Type B pancreatic cell (in vitro differentiated cells): ENCODE measurements at places on chromosomes 13 and 19.

DNA sequence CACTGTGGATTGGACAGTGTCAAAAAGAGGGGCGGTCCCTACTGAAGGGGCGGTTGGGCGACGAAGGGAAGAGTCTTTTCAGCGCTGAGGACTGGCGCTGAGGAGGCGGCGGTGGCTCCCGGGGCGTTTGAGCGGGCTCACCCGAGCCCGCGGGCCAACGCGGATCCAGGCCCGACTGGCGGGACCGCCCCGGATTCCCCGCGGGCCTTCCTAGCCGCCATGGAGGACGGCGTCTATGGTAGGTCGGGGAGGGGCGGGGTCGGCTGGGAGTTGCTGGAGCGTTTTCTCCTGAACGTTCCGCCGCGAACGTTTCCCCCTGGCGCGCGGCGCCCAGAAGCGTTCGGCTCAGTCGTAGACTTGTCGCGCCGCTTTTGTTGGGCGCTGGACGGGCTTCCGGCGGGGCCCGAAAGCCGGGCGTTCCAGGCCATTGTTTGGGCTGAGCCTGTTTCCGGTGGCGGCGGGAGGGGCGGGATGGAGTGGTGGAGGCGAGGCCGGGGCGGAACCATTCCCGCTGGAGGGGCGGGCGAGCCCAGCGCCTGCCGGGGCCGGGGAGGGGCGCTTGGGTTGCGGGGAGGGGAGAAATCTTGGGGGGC is at the start of gene CYTH2:
TSS of gene CYTH2 (plus strand) at position 81 of the 593 bp plus-strand sequence. CDS start at position 220, 139 bp downstream.
- DNase-seq, result peak; percentile 86

GRCh38 chr13:103276775-103277498 is 210.7 kb upstream of the SLC10A2 start:
- no peak for DNase-seq

DNA sequence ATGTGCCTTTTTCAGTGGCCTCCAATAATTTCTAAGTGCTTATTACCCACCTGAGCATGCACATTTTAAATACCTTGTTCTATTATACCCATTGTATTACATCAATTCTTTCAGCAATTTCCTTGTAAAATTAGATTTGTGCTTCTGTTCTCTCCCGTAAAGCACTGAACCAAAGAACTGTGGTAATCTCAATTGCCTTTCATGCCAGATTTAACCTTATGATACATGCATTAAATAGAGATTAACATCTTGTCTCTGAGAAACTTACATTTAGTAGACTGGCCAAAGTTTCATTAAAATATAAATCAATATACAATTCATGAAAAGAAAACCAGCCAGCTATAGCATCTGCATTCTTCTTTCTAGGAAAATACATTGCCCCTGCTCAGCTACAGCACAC is 137.2 kb downstream of the EFNB2 start:
- DNase-seq, result no peak

GRCh38 chr19:50266041-50266440 is 62.6 kb downstream of the MYH14 start:
- no peak for DNase-seq

- no peak for DNase-seq
Measured at GRCh38 chr13:67554746-67555452, 324.8 kb upstream of the PCDH9 start.

DNA sequence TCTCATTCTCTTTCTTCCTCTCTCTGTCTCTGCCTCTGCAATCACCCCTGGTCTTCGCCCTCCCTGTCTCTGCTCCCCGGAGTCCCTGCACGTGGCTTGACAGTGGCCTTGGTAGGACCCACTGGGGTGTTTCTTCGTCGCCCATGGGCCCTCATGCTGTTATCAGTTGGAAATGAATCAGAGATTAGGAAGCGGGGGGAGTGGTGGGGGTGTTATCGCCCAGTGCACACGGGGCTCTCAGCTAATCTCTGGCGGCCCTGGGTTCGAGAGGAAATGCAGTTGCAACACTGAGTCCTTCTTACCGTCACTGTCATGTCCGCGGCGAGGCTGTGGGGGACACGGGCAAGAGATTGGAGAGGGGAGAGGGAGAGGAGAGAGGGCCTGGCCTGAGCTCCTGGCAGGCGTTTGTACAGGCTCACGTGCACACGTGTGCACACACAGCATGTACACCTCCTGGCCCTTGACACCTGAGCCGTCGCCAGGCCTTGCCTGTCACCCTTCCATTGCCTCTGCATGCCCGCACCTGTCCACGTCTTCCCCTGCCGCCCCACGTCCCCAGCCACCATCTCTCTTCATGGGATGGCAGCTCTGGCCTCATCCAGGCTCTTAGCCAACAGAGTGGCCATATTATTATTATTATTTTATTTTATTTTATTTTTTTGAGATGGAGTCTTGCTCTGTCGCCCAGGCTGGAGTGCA is 37.8 kb upstream of the SLC7A10 start:
- DNase-seq, result no peak

DNA sequence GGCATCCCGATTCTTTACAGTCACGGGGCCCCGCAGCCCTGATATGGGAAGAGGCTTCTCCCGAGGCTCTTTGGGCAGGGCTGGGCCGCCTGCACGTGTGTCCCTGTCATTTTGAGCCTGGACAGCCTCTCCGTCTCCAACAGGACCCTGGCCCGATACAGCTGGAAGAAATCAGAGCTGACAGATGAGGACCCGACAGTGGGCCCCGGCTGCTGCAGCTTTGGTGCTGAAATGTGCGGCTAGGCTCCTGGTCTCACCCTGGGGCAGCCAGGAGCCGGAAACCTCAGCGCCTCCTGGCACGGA is 3.2 kb downstream of the PIAS4 start:
- DNase-seq, result no peak

- DNase-seq, result no peak
Measured at GRCh38 chr19:10888421-10888866, 17.1 kb downstream of the CARM1 start.

- no peak for DNase-seq
Measured at GRCh38 chr19:30557927-30558557, 185.9 kb downstream of the ZNF536 start.

DNA sequence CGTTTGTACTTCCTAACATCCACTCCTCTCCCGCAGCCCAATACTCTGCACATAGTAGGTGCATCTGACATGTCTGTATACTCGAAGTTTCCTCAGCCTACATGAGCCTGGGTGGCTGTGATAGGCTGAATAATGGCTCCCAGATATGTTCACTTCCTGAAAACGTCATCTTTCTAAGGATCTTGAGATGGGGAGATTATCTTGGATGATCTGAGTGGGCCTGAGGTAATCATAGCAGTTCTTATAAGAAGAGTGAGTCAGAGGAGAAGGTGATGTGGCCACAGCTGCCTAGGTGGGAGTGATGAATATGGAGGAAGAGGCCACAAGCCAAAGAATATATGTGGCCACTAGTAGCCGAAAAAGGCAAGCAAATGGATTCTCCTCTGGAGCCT is 84.2 kb downstream of the AKAP11 start:
- no peak for DNase-seq

- no peak for DNase-seq
Measured at GRCh38 chr19:14562660-14563589, 8.9 kb downstream of the NDUFB7 start.

DNA sequence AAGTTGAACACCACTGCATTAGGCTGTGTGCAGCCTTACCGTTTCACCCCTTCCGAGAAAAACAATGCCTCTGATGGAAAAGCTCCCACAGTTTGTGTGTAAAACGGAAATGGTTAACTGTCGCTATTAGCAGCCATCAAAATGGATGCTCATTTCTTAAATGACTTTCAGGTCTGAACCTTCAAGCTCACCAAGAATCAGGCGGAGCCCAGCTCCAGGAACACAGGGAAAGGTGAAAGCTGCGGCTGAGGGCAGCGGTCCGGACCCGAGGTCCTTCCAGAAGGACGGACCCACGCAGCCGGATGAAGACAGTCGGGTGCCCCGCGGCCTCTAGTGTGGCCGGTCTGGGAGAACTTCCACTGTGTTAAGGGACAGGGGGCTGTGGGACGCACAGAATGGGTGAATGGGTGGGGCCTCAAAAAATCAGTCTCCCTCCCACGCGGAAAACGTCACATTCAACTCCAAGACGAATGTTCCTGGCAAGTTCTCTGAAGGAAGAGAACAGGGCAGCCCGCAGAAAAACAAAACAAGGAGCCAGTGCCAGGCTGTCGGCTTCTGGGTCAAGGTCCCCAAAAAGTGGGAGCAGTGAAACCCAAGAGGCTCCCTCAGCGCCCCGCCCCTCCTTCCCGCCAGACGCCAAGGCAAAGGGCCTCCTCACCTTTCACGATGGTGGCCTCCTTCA is 4.9 kb downstream of the IRS2 start:
- DNase-seq, result no peak

DNA sequence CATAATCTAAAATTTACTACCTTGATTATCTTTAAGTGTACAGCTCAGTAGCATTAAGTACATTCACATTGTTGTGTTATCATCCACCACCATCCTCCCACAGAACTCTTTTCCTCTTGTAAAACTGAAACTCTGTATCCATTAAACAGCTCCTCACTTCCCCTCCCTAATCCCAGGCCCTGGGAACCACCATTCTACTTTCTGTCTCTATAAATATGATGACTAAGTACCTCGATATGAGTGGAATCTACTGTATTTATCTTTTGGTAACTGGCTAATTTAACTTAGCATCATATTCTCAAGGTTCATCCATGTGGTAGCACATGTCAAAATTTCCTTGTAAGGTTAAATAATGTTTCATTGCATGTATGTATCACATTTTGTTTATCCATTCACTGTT is 49.0 kb upstream of the POMP start:
- no peak for DNase-seq

DNA sequence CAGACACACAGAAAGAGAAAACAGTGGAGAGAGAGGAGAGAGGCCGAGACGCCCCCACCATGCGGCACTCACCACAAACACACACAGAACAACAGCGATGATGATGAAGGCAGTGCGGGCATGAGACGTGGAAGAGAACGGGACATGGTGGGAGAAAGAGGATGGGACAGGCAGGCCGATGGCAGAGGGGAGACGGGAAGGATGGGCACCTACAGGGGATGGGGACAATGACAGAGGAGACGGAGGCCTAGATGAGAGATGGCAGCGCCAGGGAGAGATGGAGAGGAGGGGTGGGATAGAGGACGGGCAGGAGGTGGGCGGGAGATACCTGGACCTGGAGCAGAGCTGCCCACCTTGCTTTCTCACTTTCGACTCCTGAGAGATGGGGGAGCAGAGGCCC is 1.1 kb upstream of the KLK14 start:
- DNase-seq, result no peak

GRCh38 chr13:109331898-109332297 is 454.5 kb downstream of the IRS2 start:
- no peak for DNase-seq

GRCh38 chr13:33125821-33126570 is 109.8 kb downstream of the KL start:
- DNase-seq, result no peak

GRCh38 chr13:113147206-113147605 is 11.2 kb upstream of the PROZ start:
- peak; percentile 49 for DNase-seq
